ENCODE measurements at places on chromosomes 7 and 10.

DNA sequence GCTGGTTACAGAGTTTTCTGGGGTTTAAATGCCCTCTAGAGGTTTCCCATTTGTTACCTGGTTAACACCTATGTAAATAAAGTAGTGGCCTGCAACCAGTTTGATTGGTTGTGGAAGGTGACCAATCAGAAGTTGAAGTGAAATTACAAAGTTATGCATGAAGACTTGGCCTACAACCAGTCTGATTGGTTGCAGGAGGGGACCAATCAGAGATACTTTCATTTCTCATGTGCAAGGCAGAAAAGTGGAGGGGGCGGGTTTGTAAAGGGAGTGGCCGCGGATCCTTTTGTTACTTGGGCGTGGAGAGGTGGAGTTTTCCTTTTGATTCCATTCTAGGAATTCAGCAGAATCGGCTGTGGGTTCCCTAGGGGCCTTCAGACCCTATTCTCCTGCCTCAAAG is 80.8 kb downstream of the SEC23IP start:
- no peak for DNase-seq

- DNase-seq = no peak
Observed at GRCh38 chr7:8189625-8190024, 72.3 kb downstream of the ICA1 start.

GRCh38 chr10:689121-689451 is 382 bp downstream of the DIP2C start:
- DNase-seq = no peak

DNA sequence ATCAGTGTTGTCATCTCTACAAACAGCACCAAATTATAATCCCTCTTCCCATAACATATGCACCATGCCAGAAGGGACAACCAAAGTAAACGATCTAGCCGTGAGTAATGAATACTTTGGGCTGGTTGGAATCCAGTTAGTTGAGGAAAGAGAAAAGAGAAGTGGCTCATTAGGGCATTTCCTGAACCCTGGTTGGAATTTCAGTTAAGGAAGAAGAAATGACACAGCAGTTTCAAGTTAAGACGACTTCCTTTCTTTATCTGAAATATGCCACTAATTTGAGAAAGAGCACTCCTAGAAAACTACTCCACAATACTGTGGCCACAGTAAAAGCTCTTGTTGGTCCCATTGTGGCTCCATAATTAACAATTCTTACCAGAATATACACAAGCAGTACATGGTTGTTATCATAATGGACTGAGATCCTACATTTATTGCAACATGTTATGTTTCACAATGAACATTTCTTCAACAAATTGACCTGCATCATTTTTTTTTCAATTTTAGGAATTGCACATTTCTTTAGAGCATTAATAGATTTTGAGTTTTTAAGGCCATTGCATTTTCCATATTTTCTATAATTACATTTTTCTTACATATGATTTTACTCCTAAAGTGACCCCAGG is at the start of gene TFEC:
Gene TFEC, minus strand, starts transcription at position 113 of the 626 bp plus-strand sequence. CDS start 46,322 bp downstream, outside the sequence.
- no peak for DNase-seq

GRCh38 chr7:43113622-43114457 is 1.4 kb downstream of the HECW1 start:
- no peak for DNase-seq

GRCh38 chr7:16067711-16068110 is 353.6 kb downstream of the CRPPA start:
- no peak for DNase-seq

GRCh38 chr10:127044186-127044585 is 139.0 kb downstream of the DOCK1 start:
- no peak for DNase-seq

DNA sequence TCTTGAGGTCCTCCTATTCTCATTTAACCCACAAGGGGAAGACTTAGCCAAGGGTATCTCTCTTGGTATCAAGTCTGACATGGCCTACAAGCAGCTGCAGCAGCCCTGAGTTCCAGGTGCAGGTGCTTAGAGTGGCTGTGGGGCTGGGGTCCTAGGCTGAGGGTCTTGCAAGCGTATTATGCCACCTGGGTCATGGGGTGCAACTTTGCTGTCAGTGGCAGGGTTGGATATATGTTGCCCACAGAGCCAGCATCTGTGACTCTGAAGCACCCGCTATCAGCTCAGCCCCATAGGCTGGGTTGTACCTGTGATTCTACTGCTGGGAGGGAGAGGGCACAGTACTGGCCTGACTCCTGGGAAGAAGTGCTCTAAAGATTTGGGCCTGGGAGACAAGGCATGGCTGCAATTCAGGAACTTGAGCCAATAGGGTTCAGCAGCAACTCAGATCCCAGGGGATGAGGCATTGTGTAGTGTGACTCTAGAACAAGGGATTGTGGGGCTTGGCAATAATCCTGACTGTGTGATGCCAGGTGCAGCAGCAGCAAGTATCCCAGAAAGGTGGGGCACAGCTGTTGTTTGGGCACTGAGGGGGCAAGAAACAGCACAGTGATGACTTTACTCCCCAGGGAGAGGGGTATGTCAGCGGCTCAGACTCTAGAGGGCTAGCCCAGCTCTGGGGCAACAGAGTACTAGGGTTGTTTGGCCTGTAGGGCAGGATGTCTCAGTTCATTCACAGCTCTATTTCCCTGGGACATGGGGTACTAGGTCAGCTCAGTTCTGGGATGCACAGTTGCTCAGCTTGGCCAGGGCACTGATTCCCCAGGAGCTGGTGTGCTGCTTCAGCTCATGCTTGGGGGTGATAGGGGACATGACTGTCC is 41.4 kb downstream of the NEURL1 start:
- DNase-seq = no peak

GRCh38 chr7:29335188-29336083 is 140.9 kb downstream of the CHN2 start:
- DNase-seq = no peak

DNA sequence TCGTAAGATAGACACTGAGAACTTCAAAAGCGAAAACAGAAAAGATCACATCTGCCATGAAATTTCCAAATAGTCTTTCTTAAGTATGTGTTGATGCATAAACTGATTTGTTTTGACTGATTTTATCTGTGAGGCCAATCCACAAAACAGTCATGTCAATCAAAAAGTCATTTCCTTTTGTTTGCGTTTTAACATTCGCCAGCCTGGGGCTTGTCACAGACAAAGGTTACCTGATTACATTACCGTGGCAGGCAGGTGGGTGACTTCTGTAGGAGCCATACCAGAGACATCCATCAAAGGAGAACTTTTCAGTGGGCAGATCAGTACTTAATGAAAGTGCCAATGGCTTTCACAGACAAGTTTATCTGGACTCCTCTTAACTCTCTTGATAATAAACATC is 45.5 kb upstream of the BET1 start:
- no peak for DNase-seq

GRCh38 chr10:24762966-24763623 is 39.4 kb upstream of the ARHGAP21 start:
- DNase-seq = no peak

DNA sequence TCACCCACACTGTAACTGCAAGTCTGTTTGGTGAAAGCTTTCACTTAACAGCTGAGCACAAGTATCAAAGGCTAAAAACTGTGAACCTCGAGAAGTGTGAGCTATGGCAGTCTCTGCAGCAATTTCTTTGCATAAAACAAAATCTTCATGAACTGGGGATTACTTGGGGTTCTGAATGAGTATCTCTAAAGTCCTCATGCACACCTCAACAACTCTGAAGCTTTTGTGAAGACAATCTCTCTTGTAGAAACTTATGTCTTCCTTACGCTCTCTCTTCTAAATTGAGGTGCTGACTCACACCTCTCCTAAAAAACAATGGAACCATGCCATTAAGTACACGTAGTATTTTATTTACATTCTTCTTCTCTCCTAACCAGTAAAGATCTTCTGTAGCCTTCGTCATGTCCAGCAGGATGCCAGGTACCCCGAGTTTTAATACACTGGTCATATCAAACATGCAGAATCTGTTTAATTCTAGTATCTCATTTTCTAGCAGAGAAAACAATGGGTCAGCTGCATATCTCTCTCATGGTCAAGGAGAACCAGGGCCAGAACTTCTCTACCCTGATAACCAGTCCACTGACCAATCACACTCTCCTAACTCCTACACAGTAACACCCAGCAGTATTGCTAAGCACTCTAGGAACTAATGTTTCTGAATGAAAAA is 76.9 kb downstream of the UBE2H start:
- DNase-seq = no peak

DNA sequence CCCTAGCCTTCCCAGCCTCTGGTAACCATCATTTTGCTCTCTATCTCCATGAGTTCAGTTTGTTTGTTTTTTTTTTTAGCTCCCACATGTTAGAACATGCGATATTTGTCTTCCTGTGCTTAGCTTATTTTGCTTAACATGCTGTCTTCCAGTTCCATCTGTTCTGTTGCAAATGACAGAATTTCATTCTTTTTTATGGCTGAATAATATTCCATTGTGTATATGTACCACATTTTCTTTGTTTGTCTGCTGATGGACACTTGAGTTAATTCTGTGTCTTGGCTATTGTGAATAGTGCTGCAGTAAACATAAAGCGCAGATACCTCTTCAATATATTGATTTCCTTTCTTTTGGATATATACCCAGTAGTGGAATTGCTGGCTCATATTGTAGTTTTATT is 21.0 kb downstream of the DLD start:
- DNase-seq = no peak

DNA sequence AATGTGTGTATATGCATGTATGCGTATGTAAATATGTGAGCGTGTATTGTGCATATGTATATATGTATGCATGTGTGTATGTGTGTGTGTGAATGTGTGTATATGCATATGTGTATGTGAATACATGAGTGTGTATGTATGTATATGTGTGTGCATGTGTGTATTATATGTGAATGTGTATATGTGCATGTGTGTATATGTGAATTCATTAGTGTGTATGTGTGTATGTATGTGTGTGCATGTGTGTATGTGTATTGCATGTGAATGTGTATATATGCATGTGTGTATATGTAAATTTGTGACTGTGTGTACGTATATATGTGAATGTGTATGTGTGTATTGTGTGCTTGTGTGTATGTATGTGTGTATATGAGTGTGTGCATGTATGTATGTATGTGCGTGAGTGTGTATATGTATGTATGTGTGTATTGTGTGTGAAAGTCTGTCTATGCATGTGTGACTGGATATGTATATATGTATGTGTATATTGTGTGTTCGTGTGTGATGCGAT is 455.9 kb downstream of the TYW1 start:
- DNase-seq = no peak

DNA sequence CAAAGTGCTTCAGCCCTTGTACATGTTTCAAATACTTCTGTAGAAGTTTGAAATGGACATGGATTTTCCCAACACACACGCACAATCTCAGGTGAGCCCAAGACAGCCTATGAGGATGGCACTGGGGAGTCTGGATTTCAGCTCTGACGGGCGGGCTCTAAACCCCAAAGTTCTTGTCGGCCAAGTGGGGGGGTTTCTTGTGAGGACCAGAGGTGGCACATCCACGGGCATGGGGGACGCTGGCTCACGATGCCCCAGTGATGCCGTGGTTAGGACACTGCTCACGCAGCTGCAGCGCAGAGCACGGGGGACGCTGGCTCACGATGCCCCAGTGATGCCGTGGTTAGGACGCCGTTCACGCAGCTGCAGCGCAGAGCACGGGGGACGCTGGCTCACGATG is 280.1 kb downstream of the DNAJB6 start:
- DNase-seq = no peak

GRCh38 chr10:62047960-62048383 is 146.5 kb downstream of the ARID5B start:
- DNase-seq = no peak

- DNase-seq = no peak
Observed at GRCh38 chr7:2803342-2803692, 40.8 kb downstream of the GNA12 start.

DNA sequence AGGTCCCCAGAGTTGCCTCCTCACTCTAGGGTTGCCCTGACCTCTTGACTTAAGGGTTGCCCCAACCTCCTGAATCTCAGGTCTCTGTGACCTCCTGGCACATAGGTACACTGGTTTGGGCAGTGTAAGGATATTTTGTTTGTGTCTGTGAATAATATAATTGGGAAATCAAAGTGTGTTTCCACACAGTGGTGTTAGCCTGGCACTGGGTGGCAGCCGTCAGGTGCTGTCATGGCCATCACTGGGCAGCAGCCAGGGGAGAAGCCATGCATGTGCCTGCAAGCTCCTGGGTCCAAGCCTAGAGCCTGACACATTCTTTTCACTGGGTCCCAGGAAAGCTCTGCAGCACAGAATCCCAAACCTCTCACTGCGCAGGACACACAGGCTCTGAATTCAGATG is 3.6 kb upstream of the CCDC201 start:
- no peak for DNase-seq

DNA sequence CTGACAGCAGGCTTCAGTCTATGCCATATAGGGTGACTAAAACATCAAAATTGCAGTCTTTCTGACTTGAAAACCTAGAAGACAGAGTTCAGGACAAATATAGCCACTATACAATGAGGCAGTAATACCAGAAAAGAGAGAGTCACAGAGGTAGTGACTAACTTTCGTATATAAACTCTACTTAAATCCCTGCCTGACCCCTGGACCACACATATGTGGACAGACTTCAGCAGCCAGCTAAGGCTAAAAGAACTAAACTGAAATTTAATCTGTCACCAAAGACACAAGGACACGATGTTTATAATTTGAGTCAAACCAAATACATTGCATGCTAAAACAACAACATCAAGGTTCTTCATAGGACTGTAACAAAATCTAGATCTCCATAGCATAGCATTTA is 64.6 kb upstream of the MACROH2A2 start:
- no peak for DNase-seq

GRCh38 chr10:103696094-103696410 is 159.3 kb downstream of the SH3PXD2A start:
- DNase-seq = no peak

DNA sequence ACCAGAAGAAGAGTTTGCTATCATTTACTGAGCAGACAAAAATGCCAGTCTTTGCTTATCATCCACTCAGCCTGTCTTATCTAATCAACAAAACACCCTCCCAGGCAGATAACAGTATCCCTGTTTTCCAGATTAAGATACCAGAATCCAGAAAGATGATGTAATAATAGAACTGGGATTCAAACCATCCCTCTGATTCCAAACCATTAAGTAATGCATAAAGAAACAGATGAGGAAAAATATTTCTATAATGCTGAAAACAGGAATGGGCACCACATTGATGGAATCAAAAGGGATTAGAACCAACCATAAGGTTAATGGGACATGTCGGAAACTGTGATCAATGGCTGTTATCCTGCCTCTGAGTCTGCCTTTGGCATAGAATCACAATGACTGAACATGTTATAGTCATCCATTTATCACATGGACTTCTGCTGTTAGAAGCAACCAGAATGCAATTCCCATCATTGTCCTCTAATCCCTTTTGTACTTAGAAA is 92.1 kb upstream of the RSU1 start:
- DNase-seq = no peak

GRCh38 chr10:93509816-93510215 is 13.4 kb downstream of the CEP55 start:
- no peak for DNase-seq

DNA sequence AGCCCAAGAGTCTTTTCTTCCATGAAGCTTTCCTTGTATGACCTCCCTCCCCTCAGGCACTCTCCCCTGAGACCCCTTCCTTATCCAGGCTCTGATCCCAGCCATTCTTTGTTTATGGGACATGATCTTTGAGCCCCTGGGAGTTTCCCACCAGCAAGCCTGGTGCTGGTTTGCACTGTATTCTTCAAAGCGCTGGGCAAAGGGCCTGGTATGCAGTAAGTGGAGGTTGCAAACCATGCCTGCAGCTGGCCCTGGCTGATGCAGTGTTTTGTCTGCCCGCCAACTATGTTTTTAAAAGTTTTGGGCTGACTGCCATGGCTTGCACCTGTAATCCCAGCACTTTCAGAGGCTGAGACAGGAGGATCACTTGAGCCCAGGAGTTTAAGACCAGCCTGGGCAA is 6.8 kb upstream of the NODAL start:
- DNase-seq = no peak
